Left ventricle myocardium superior (tissue), 1 donor: ENCODE measurements at places on chromosomes 2 and 18. TPM values are rescaled to one million over a fixed set of nuclear protein-coding genes. Genes with fewer than 3 reads are reported as not detected.

GRCh38 chr2:128390256-128390990 is 71.8 kb upstream of the HS6ST1 start:
- DNase-seq: no peak

- DNase-seq: no peak
These were observed 94.4 kb downstream of the LYPD6B start for GRCh38 chr2:149132901-149133300.

- no peak for DNase-seq
These were observed 10.6 kb downstream of the CUL3 start for GRCh38 chr2:224574423-224575084.

GRCh38 chr2:67486041-67486796 is 89.1 kb downstream of the ETAA1 start:
- DNase-seq: peak; percentile 49

- peak; percentile 92 for DNase-seq
These were observed 35.3 kb upstream of the DNMT3A start for GRCh38 chr2:25376750-25377621.

GRCh38 chr18:13465124-13465446 is 246.5 kb downstream of the LDLRAD4 start:
- no peak for DNase-seq

- DNase-seq: peak; percentile 65
These were observed 15.9 kb downstream of the POLI start for GRCh38 chr18:54284981-54285785.

- DNase-seq: no peak
These were observed 27.8 kb downstream of the MBD5 start for GRCh38 chr2:148048475-148049221.

GRCh38 chr2:136207665-136208064 is 89.7 kb upstream of the CXCR4 start:
- DNase-seq: no peak

Gene RAB6D
- total RNA-seq: 0.07 TPM

Gene SP140
- total RNA-seq: 0.47 TPM

Gene C1QL2
- not detected for total RNA-seq

Gene VWC2L
- not detected for total RNA-seq

Gene NT5C1B
- not detected for total RNA-seq

Gene SERPINB12
- total RNA-seq: not detected
